ENCODE measurements at places on chromosomes 1 and 21.
A peak's percentile ranks its signal among the peaks of the same experiment; 100 is the strongest.

- no peak for DNase-seq
Measured at GRCh38 chr1:27861436-27861835, 10.9 kb upstream of the THEMIS2 start.

GRCh38 chr1:27884006-27884954 is 11.9 kb downstream of the THEMIS2 start:
- no peak for DNase-seq

GRCh38 chr1:43367026-43367903 is 546 bp downstream of the ELOVL1 start:
- DNase-seq: peak; percentile 37

DNA sequence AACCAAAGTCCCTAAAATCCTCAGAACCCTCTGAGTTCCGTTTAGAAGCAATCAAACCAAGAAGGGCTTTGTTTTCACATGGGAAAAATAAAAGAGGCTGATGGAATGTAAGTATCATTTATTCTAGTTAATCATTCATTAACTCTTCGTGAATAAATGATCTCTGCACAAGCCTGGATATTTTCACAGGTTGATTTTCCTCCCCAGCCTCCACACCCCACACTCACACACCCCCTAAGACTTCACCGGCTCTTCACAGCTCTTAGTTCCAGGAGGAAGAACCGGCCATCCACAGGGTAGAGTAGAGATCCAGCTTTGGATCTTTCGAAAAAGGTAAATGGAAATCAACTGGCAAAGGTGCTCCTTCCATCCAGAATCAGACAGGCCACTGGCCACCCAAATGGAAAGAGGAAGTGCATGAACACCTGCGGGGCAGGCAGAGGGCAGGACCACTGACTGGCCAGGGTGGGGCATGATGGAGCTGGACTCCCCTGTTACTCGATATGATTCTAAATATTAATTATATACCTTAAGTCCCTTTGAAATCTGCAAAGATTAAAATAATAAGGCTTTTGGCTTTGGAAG is 10.0 kb downstream of the C1orf198 start:
- no peak for DNase-seq

GRCh38 chr1:244833734-244834542 is 1.5 kb upstream of the COX20 start:
- DNase-seq: peak; percentile 80

All from right hindlimb (tissue), 1 donor.